ENCODE measurements at places on chromosomes 5 and 9.

DNA sequence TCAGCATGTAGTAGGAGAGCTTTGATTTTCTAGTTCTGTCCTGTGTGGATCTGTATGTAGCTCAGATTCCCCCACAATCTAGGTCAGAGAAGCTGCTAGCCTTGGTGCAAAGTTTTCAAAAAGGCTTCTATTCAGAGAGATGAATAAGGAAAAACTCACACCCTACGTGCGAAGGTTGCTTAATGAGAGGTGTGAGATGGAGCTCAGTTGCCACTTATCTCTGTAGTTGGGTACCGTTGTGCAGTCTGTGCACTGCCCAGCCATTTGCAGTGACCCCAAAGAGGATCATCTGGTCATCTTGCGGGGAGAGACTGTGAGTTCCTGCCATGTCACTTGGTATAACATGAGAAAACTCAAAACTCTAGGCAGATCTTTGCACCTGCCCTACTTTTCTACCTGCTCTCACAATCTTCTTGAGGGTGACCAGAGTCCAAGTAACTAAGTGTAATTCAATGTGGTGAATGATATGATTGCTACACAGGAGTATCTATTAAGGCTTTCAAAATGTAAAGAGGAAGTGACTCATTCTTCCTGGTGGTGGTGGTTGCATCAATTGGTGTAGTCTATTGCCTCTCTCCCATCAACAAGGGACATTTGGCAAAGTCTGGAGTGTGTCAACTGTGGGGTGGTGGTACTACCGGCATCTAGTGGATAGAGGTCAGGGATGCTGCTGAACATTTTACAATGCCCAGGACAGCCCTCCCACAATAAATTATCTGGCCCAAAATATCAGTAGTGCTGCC lies 65.2 kb downstream of the TMC1 start:
- DNase-seq: no peak

DNA sequence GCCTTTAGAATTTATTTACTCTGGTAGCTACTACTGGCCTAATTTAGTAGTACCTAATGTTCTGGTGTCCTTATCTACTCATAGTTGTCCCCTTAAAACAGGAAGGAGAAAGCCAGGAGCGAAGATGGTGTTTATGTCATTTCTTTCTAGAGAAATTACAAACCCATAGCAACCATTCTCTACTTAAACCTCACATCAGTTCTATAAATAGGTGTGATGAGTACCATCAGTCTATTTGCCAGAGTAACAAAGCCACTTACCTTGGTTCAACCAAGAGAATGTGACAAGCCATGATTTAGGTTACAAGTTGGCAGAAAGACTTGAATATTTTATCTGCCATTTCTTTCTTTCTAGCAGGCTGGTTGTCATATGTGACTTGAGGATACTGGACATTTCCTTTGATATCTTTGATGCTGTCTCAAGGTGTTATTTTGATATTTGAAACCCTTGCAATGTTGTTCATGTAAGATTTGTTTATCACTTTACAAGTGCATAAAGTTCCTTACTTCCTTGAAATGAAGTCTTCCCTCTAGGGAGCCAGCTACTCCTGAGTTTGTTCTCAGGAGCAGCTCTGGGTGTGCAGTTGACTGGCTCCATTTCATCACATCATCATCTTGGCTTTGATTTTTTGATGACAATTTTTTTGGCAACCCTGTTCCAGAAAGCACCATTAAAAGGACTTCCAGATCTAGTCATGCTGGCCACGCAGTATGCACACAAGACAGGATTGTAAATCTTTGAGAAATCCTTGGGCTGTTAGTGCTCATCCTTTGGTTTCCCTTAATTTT lies 286.8 kb downstream of the ARHGAP26 start:
- no peak for DNase-seq

- DNase-seq: no peak
These were observed 18.1 kb downstream of the PRKACG start for GRCh38 chr9:68995776-68996175.

GRCh38 chr5:132136906-132137305 lies 63.3 kb downstream of the CSF2 start:
- DNase-seq: no peak

- DNase-seq: no peak
These were observed 492 bp downstream of the RABL6 start for GRCh38 chr9:136808075-136808805.

DNA sequence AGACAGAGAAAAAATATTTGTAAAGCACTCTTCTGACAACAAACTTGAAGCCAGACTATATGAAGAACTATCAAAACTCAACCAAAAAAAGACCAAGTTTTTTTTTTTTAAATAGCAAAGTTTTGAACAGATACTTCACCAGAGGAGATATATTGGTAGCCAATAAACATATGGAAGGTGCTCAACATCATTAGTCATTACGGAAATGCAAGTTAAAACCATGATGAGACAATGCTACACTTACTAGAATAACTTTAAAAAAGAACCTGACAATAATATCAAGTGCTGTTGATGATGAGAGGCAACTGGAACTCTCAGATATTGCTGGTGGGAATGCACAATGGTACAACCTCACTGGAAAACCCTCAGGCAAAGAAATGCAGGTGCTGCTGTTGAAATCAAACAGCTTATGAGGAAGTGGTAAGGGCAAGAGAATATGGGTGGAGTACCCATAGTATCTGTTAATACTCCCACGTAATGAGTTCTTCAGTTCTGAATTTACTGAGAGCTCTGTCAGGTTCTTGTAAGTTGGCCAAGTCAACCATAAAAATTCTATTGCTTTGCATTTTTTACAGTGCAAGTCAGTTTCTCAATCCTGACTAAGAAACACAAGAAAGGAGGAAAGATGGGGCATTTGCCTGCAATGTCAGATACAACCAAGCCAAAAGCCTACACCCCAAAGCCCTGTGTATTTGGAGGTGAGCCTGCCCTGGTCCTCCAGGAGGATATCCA lies 87.3 kb upstream of the GNAQ start:
- DNase-seq: no peak

- no peak for DNase-seq
These were observed 2.0 kb downstream of the FBXL17 start for GRCh38 chr5:108379722-108380530.

DNA sequence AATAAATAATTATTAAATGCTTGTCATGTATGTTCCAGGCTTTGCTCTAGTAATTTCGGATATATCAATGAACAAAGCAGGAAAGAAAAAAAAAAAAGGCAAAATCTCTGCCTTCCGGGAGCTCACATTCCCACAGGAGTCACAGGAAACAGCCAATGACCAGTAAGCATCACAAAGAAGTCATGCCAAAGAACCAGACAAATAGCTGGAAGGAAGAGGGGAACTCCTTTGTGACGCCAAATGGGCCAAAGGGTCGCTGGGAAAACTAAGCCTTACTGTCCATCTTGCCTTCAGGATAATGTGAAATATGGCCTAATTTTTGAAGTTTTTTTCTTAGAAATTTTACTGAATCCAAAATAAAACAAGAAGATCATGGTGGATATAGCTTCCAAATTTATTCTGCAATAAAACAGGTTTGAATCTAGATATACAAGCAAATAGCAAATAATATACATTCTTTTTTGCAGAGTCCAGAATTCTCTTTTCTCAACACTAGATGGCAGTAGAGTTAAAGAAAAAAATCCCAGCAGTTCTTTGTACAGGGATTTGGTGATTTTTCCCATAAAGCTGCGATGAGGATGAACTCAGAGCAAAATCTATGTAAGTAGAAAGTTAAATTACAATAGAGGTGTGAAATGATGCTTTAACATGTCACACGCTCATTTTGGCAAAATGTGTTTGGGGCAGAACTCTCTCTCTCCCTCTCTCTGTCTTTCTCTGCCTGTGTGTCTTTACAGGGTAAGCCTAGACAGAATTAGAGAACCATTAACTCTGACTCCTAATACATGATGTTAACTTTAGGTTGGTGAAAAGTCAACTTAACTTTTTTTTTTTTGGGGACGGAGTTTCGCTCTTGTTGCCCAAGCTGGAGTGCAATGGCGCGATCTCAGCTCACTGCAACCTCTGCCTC lies 60.0 kb upstream of the TUT7 start:
- peak; percentile 55 for DNase-seq

DNA sequence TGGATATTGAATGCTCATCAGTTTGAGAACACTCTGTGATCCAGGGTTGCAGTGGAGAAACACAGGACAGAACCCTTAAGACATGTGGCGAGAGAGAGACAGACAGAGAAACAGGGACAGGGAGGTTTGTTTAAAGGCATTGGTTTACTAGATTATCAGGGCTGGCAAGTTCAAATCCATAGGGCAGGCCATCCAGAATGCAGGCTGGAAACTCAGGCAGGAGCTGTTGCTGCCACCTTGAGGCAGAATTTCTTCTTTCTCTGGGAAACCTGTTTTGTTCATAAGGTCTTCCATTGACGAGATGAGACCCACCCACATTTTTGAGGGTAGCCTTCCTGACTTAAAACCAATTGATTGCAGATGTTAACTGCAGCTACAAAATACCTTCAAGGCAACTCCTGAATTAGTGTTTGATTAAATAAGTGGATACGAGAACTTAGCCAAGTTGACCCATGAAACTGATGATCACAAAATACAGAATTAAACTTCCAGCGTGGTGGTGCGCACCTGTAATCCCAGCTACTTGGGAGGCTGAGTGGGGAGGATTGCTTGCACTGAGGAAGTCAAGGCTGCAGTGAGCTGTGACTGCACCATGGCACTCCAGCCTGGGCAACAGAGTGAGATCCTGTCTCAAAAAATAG lies 55.9 kb downstream of the NSUN2 start:
- no peak for DNase-seq

GRCh38 chr5:93681432-93681831 lies 60.0 kb downstream of the POU5F2 start:
- DNase-seq: peak; percentile 32

GRCh38 chr9:79145442-79145841 lies 426.3 kb upstream of the TLE4 start:
- no peak for DNase-seq

DNA sequence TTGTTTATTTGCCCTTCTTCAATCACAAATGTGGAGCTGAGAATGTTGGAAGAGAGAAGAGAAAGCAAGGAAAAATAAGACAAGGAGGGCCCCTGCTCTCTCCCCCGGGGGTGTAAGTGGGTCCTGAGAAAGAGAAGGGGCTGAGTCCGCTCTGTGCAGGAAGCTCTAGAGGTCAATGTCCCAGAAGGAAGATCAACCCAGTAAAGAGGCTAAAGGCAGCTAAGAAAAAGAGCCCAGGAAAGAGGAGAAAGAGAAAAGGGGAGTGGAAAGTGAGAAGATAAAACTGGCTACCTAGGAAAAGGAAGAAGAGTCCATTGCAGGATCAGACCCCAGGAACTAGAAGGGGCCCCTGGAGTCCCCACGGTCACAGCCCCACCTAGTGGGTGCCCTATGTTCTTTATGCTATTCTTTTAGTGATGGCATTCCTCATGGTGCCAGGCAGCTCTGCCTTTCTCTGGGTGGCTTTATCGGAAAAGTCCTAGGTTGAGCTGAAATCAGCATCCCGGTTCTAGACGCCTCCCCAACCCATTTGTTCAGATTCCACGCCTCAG lies 583.4 kb downstream of the ACTL7B start:
- peak; percentile 50 for DNase-seq

DNA sequence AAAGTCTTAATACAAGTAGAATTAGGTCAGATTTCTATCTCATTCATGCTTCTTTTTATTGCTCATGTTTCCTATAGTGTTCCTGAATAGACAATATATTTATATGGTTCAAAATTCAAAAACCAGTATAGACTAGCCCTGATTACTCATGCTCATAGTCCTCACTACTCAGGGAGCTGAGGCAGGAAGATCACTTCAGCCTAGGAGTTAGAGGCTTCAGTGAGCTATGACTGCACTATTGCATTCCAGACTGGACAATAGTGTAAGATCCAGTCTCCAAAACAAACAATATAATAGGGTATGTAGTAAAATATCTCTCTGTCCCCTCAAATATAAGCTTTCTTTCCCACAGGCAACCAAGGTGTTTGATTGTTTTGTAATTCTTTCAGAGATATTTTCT lies 2.4 kb downstream of the ANKRD31 start:
- DNase-seq: no peak

GRCh38 chr5:72921886-72922285 lies 34.0 kb upstream of the FCHO2 start:
- DNase-seq: peak; percentile 70

DNA sequence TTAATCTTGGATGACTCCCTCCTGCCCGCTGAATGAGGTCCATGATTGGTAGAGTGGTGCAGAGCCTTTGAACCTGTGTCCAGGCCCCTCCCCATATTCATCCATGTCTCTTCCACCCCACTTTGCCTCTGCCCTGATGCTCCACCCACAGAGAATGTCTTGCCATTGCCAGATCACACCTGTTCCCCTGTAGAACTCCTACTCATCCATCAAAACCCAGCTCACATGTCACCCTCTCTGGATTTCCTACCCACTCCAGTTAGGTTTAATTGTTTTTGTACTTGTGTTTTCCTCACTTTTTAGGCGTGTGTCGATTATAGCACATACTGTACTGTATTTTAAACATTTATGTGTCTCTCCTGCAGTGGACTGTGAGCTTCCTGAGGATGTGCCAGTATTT lies 107.0 kb upstream of the CTSL start:
- DNase-seq: no peak
